ENCODE measurements at places on chromosomes 11 and 22. TPM values are rescaled to one million over a fixed set of nuclear protein-coding genes. Genes with fewer than 3 reads are reported as not detected.

The ANKK1 gene
- not detected for total RNA-seq

The ZDHHC8 gene
- total RNA-seq: 39.2 TPM

The GSTT2B gene
- total RNA-seq: 3.4 TPM

The PHLDB1 gene
- total RNA-seq: 102 TPM

The CLMP gene
- total RNA-seq: 6.0 TPM

The RAG2 gene
- total RNA-seq: not detected

The C1QTNF5 gene
- 15.1 TPM for total RNA-seq

The TMPRSS13 gene
- not detected for total RNA-seq

The TEF gene
- 20.7 TPM for total RNA-seq

The UPK3A gene
- 0.65 TPM for total RNA-seq

GRCh38 chr11:73480677-73481076 lies 104.5 kb downstream of the RELT start:
- no peak for DNase-seq

DNA sequence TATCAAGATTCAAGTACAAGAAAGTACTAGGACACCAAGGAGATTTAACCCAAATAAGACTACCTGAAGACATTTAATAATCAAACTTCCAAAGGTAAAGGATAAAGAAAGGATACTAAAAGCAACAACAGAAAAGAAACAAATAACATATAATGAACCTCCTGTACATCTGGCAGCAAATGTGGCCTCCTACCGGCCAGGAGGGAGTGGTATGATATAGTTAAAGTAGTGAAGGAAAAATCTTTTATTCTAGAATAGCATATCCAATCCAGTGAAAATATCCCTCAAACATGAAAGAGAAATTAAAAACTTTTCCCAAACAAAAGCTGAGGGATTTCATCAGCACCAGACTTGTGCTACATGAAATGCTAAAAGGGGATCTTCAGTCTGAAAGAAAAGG lies 104.7 kb upstream of the GUCY1A2 start:
- DNase-seq: no peak

DNA sequence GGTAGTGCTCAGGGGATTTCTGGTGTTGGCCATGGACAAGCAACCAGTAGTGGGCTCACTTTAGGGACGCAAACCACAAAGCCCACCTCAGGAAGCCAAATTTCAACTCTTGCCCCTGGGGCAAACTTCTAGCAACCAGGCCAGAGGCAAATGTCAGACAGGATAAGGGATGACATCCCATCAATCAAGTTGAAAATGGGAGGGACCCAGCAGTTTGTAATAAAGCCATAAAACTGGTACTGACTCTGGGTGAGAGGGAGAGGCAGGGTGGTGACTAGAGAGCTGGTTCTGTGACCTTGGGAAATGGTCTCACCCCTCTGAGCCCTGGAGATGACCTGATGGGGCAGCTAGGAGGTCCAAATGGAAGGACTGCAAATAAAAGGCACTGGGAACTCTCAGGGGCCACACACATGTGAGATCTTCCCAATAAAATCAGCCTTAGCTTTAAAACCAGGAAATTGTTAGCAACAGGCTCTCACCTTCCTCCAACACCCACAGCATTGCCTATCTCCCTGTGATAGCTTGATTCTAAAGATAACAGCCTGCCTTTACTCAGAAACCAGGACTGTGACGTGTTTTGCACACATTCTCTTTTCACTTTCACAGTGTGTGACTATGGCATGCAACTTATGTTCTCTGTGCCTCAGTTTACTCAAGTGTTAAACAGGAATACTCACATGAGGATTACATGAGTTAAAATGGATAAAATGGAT lies 6.4 kb upstream of the TBC1D10A start:
- no peak for DNase-seq

- peak; percentile 9 for DNase-seq
These were observed 1162.2 kb downstream of the BRD1 start for GRCh38 chr22:48665311-48665995.

GRCh38 chr11:73383249-73384124 lies 7.3 kb downstream of the RELT start:
- no peak for DNase-seq

- DNase-seq: no peak
These were observed 5.5 kb downstream of the SNAP29 start for GRCh38 chr22:20864186-20864908.

- DNase-seq: no peak
These were observed 496 bp upstream of the CST6 start for GRCh38 chr11:66011239-66011784.

DNA sequence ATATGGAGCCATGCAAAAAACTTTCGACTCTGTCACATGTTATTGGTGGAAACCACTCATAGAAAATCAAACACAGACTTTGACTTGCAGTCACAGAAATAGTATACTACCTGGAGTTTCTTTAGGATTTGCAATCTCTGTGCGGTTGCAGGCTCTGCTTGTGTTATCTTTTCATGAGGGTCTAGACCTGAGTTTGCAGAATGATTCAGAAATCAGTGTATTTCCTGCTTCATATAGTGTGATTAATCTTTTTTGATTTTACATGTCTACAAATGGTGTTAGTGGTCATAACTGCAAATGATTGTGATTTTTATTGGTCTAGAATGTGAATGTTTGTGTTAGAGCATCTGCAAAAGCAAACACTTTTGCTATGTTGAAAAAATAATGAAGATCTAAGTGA lies 690.2 kb downstream of the NTM start:
- no peak for DNase-seq

GRCh38 chr11:78179459-78180071 lies 8.9 kb downstream of the KCTD21 start:
- no peak for DNase-seq

DNA sequence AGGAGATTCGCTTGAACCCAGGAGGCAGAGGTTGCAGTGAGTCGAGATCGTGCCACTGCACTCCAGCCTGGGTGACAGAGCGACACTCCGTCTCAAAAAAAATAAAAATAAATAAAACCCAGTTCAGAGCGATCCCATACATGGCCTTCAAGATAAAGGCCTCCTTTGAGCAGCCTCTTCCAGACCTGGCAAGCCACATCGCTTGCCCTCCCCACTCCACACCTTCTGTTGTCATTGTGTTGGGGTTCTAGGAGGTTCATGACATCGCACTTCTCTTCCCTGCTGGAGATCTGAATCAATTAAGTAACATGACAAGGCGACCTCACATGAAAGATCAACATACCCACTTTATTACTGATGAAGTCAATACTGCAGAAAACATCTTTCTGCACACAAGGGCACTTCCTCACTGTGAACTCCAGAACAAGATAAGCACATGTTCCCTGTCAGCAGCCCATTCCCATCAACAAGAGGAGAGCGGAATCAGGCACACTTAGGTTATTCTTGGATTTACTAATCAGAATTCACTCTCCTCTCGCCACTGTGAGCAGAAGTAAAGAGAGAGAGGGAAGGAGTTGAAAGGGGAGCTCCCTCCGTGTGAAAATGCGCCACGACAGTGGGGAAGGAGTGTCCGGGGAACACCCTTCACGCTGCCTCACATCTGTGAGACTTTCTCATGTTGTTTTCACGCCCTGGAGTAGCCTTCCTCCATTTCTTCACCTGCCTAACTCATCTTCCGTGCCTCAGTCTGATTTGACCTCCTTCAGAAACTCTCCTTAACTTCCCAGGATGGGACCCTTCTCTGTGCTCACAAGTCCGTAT lies 38.3 kb downstream of the SC5D start:
- DNase-seq: no peak

DNA sequence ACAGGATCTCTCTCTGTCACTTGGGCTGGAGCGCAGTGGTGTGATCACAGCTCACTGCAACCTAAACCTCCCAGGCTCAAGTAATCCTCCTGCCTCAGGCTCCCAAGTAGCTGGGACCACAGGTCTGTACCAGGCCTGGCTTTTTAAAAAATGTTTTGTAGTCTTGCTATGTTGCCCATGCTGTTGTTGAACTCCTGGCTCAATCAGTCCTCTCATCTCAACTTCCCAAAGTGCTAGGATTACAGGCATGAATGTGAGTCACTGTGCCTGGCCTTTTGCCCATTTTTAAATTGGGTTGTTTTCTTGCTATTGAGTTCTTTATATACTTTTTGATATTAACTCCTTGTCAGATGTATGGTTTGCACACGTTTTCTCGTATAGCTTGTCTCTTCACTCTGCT lies 33.0 kb upstream of the PITPNB start:
- no peak for DNase-seq

DNA sequence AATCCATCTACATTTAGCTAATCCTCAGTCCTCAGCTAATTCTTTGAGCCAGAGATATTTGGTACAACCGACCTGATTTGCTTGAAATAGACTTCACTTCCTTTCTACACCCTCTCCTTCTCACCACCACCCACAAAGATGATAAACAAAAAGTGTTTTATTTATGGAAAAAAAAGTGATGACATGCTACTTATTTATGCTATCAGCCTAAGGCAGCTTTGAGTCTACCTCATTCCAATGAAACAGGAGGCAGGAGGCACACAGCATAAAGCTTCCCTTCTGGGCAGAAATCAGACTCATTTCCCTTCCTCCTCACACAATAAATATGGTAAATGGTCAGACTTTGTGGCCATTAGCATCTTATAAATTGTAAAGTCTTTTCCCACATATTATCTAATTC lies 325.7 kb downstream of the SOX6 start:
- no peak for DNase-seq

- no peak for DNase-seq
These were observed 17.8 kb upstream of the ST14 start for GRCh38 chr11:130141561-130142341.

GRCh38 chr11:45156741-45157140 lies 10.3 kb downstream of the PRDM11 start:
- DNase-seq: no peak

DNA sequence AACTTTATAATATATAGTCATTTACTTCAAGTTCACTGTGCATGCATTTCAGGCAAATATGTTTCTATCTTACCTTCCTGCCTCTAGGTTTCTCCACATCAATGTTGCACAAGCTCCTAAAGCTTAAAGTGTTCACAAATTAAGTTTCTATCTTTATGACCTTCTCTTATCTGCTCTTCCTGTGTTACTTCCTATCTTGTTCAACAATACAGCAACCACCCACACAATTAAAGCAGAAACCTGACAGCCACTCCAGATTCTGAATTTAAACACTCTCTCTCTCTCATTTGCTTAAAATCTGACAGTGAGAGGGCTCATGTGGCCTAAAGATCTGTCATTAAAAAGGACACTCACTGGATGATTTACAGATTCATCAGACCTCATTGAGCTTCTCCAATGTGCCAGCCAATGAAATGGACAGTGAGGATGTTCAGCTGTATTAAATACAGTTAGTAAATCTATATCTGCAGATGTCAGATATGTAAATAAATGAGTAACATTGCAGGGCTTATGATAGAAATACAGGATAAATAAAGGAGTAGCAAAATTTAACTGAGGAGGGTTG lies 10.9 kb downstream of the PDGFD start:
- no peak for DNase-seq

GRCh38 chr22:20569059-20570058 lies 61.9 kb downstream of the MED15 start:
- DNase-seq: peak; percentile 84

Measured in Right ventricle myocardium superior (tissue), 1 donor.